ENCODE measurements at places on chromosomes 1 and 21.
A peak's percentile ranks its signal among the peaks of the same experiment; 100 is the strongest.

DNA sequence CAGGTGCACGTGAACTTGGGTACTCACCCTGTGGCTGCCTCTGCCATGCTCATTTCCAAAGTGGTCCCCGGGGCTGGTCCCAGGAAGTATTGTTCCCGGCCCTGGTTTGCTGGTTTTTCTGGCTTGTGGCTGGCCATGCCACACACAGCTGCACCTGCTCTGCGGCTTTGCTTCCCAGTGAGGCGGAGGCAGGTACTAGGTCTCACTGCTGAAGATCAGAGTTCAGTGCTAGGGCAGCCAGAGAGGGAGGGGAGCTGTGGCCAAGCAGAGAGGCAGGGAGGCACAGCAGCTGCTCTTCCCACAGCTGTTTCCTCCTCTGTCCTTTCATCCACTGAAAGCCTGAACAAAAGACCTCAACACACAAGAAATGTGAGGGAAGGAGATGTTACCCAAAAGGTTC is 30.5 kb downstream of the ENO1 start:
- DNase-seq = no peak

- peak; percentile 39 for DNase-seq
These were observed 9.4 kb downstream of the LAPTM5 start for GRCh38 chr1:30748098-30748698.

GRCh38 chr1:2991753-2992495 is 29.3 kb upstream of the ACTRT2 start:
- DNase-seq = no peak

DNA sequence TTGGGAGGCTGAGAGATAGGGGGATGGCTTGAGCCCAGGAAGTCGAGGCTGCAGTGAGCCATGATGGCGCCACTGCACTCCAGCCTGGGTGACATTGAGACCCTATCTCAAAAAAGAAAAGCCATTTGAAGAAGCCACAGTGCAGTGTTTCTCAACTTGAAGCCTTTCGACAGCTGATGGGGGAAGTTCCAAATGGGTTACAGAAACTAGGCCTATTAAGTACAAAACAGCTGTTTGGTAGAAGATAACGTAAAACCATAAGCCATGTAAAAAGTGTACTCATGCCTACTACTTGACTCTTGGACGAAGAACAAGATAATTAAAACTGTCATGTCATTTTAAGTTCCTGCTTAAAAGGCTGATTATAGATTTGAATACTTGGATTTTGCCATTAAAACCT is 16.6 kb downstream of the COPA start:
- no peak for DNase-seq

DNA sequence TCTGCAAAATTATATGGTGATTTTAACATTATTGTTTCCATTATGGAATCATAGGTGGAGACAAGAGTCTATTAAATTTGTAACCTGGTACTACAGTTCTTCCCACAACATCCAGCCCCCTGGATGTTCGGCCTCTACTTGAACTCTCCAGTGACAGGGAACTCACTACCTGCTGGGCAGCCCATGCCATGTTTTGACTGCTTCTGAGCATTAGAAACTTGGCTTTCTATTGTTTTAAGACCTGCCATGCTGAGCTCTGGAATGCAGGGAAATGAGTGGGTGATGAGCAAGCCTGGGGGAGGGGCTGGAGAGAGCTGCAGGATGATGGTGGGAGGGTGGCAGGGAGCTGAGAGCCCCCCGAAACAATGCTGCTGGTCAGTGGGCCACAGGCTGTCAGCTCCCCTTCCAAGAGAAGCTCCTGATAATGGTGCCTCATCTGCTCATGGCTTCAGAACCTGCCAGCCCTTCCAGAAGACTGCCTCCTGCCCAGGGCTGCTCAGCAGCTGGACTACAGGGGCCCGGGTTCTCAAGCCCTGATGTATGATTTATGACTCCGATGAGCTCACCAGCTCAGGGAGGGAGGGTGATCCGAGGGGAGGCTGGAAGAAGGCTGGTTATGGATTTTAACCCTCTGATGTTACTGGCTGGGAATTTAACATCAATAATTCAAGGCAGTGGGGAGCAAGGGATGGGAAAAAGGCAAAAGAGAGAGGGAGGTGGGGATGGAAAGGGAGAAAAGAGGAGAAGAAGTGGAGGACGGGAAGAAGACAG is 205.0 kb downstream of the HIVEP3 start:
- DNase-seq = no peak

DNA sequence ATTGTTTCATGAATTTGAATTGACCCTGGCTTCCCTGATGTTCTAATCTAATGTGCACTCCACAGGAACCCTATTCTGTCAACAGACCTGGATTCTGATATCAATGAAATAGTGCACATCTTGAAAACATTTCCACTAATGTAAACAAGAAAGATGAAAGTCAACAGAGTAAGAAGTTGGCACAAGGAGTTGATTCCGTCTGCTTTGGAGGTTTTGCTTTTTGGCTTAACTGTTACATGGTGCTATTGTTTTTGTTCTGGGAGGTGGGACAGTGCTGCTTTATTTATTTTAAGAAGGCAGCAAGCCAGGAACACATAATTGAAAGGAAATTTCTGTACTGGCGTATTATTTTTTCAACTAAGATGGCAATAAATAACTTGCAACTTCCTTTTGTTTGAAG is 73.3 kb downstream of the LEPR start:
- no peak for DNase-seq

DNA sequence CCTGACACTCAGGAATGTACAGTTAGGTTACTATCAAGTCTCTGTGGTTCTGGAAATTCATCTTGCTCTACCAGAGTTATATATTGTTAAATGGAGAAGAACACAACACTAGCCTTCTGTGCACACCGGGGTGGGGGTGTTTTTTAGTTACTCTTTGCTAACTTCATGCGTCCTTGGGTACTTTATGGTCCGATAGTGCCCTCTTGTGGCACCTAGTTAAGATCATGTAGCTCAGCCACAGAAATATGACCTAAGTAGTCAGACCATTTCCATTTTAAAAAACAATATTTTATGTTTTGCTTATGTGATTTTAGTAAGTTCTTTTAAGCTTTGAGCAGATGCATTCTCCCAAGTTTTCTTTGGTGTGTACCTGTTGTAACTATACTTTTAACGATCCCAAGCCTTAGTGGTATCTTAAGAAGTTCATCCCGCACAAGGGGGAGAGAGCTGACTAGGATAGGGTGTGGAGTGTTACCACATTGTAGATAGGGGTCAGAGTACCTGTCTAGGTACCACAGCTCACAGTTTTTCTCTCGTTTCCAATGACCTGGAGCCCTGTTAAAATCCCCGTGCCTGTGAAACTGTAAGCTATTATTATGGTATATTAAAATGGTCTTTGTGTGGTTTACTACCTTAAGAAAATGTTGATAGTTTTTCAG is 20.6 kb upstream of the SH3D21 start:
- DNase-seq = peak; percentile 81

- no peak for DNase-seq
These were observed 52.9 kb downstream of the LRRC8D start for GRCh38 chr1:89873770-89874169.

DNA sequence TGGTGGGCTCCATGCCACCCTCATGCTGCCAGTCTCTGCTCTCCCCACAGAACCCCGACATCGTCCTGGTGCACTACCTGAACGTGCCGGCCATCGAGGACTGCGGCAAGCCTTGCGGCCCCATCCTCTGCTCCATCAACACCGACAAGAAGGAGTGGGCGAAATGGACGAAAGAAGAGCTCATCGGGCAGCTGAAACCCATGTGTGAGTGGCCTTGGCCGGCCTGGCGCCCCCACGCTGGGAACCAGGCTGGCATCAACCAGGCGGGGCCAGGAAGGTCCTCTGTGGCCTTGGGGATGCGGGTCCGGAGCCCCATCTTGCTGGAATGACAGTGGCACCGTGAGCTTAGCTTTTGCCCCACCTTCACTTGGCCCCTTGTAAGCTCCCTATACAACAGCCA is 130.7 kb upstream of the VAMP3 start:
- no peak for DNase-seq

- DNase-seq = no peak
These were observed 38.0 kb downstream of the ADARB1 start for GRCh38 chr21:45112371-45112770.

DNA sequence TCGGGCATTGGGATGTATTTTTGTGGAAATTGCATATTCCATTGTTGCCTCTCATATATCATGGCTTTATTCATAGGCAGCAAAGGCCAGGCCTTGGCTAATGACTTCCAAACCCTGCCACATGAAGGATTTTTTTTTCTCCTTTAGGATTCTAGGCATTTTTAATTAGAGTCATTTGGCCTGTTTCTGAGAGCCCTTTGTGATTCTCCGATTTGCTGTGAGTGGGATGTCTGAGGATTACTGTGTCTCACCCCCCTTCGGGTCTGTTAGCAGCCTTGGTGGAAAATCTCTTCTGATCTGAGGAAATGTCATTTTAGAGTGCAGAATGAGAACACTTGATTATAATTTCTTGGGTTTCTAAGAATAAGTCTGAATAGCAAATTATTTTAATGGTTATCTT is 253.5 kb downstream of the NTNG1 start:
- no peak for DNase-seq

- no peak for DNase-seq
These were observed 40.2 kb upstream of the NLRP3 start for GRCh38 chr1:247375747-247376146.

DNA sequence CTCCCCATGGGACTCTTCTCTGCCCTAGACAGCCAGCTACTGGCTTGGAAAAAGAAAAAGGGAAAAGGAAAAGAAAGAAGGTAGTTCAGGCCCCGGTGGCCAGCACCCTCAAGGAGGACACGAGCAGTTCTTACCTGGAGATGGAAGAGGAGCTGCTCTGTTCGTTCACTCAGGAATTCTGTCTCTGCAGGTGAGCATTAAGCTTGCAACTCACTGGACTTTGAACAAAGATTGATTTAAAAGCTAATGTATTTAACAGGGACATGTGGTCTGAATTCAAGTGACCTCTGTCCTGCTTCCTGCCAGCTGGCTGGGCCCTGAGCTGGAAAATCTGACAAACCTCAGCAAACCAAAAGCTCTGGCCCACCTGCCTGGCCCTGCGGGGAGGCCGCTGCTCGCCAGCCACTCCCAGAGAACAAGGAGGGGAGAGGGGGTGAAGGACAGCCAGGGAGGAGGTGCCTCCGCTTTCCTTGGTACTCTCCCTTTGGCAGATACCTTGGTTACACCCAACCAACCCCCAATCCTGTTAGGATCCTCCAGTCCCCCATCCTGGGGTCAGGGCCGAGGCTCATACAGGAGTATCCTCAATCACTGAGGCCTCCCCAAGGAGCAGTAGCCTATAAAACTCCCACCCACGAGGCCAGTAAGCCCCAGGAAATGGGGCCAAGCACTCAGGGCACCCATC is at the start of gene PDZK1:
TSS of gene PDZK1 (minus strand) at position 186 of the 685 bp plus-strand sequence. CDS start 19,347 bp downstream, outside the sequence.
- no peak for DNase-seq

- DNase-seq = no peak
These were observed 253.9 kb downstream of the DUSP10 start for GRCh38 chr1:221487781-221488524.

DNA sequence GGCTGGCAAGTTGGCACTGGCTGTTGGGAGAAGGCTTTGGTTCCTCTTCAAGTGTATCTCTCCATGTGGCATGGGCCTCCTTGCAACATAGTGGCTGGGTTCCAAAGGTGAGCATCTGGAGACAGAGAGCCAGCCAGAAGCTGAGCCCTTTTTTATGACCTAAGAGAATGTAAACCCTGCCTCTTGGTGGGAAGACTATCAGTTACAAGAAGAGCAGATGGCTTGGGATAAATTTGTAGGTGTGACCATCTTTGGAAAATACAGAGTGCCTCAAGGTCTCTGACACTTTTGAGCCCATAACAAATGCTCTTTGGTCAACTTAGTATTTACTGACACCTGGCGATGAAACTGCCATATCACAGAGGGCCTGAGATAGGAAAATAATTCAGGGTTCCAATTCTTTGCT is 31.4 kb upstream of the PRELP start:
- no peak for DNase-seq

- no peak for DNase-seq
These were observed 153.3 kb downstream of the NR5A2 start for GRCh38 chr1:200180821-200181220.

DNA sequence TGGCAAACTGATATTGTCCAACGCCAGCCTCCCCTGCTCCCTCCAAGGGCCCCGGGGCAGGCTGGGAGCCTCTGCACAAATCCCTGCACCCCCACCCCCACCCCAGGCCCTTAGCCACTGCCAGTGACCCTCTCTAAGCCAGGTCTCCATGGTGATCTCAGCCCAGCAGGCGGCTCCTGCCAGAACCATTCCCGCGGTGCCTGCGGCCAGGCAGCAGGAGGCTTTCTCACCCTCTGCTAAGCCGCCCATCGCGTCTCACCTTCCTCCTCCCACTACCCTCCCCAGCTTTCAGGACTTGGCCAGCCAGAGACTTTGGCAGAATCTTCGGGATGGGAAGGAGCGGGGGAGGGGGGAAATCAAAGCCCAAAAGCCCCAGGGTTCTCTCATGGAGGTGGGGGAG is 46.8 kb upstream of the WASF2 start:
- DNase-seq = no peak

DNA sequence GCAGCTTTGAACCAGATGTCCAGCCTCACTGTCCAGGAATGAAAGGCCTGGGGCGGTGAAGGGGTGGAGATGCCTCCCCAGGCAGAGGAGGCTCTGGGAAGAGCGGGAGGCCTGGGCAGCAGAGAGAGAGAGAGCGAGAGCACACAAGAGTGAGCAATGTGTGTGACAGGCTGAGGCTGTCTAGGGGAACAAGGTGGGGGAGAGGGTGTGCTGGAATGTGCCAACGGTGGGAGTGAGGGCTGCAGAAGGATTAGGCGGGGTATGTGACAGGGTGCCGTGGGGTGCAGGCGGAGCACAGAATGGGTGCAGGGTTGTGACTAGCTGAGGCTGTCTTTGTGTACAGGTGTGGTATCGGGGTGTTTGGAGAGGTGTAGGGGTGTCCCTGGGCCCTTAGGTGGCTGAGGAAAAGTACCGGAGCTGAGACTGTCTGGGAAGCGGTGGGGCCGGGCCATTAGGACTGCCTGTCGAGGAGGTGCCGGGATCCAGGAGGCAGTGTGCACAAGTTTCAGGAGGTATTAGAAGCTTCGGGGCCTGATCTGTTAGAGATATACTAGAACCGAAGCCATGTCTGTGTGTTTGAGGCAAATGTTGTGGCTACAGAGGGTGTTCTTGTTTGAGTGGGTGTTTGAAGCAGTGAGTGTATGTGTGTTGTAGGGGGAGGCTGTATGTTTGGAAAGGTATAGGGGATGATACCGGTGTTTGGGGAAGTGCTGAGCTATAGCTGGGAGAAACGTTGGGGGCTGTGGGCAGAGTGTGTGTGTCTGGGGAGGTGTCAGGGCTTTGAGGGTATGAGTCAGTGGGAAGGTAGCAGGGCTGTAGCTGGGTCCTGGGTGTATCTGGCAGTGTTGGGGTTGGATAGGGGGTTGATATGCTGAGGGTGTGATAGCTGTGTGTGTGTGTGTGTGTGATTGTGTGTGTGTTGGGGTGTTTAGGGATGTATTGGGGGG is 9.1 kb downstream of the AHDC1 start:
- no peak for DNase-seq
